ENCODE measurements at places on chromosomes 6 and 20. TPM values are rescaled to one million over a fixed set of nuclear protein-coding genes. Genes with fewer than 3 reads are reported as not detected.

Gene GLP1R
- total RNA-seq = 0.06 TPM

Gene SHLD1
- 12.1 TPM for total RNA-seq

Gene PNPLA1
- total RNA-seq = 0.14 TPM

Gene LY6G5B
- total RNA-seq = 8.1 TPM

Gene OPRL1
- 1.7 TPM for total RNA-seq

Gene NANP
- 2.8 TPM for total RNA-seq

Gene C2
- 14.8 TPM for total RNA-seq

Gene CLVS2
- 0.06 TPM for total RNA-seq

Gene GPR63
- total RNA-seq = 1.6 TPM

Gene OPRM1
- total RNA-seq = not detected

Gene ECT2L
- total RNA-seq = 0.14 TPM

Gene GTSF1L
- total RNA-seq = not detected

Gene TREML1
- 1.1 TPM for total RNA-seq

Gene HAO1
- total RNA-seq = 2.7 TPM

Gene BPIFB4
- not detected for total RNA-seq

Gene MICB
- 2.7 TPM for total RNA-seq

All from mucosa of gallbladder (tissue), 1 donor.